ENCODE measurements at places on chromosomes 11 and 22.
A peak's percentile ranks its signal among the peaks of the same experiment; 100 is the strongest.

- no peak for DNase-seq
These were observed 699 bp upstream of the SDF2L1 start for GRCh38 chr22:21641417-21641788.

- DNase-seq = no peak
These were observed 125.7 kb downstream of the DYNC2H1 start for GRCh38 chr11:103234974-103235373.

- peak; percentile 12 for DNase-seq
These were observed 14.9 kb upstream of the TSKU start for GRCh38 chr11:76768088-76768908.

DNA sequence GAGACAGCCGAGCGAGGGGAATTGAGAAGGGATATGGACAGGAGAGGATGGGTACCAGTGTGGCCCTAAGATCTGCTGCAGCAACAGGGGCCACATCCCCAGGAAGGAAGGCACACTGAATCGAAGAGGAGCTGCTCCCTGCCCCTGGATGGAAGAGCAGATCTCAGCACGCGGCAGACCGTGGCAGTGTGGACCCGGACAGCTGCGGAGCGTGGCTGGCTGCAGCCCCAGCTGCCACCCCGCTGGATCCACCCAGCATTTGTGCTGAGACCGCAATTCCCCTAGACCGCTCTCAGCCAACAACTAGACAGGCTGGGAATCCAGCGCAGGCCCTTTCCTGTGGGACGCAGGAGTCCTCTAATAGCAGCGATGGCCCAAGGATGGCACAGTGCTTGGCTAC is 94.7 kb downstream of the NECTIN1 start:
- DNase-seq = no peak

DNA sequence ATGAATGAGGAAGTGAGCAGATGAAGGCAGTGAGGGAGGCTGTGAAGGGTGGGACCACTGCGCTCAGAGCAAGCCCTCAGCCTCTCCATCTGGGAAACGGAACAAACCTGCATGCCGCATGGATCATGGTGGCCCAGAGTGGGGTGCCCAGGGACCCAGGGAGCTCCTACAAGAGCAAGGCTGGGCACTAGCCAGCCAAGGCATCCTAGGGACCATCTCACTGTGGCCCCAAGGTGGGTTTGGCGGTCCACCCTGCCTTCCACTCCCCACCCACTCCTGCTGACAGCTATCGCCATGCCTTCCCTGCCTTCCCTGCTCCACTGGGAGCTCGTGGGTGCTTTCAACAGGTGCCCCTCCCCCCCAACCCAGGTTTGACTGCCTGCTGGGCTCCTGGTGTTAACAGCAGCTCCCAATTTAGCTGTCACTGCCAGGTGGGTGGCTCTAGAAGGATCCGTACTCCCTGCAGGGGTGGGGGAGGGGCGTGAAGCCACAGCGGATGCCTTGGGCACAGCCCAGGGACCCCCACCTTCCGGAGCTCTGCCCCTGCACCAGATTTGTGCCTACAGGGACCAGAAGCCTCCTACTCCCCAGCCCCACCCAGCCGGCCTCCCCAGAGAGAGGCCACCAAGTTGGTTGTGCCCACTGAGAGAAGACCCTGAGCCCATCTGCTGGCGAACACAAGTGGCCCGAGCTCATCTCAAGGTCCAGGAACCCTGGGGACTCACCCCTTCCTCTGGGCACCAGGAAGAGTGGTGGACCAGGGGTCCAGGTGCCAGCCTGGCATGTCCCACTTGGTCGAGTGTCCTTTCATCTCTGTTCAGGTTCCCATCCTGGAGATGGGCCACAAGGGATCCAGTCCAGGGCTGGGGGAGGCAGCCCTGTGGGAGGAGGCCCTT is 29.7 kb upstream of the PRODH start:
- DNase-seq = no peak

GRCh38 chr11:119491753-119492510 is 69.0 kb upstream of the THY1 start:
- DNase-seq = peak; percentile 81

DNA sequence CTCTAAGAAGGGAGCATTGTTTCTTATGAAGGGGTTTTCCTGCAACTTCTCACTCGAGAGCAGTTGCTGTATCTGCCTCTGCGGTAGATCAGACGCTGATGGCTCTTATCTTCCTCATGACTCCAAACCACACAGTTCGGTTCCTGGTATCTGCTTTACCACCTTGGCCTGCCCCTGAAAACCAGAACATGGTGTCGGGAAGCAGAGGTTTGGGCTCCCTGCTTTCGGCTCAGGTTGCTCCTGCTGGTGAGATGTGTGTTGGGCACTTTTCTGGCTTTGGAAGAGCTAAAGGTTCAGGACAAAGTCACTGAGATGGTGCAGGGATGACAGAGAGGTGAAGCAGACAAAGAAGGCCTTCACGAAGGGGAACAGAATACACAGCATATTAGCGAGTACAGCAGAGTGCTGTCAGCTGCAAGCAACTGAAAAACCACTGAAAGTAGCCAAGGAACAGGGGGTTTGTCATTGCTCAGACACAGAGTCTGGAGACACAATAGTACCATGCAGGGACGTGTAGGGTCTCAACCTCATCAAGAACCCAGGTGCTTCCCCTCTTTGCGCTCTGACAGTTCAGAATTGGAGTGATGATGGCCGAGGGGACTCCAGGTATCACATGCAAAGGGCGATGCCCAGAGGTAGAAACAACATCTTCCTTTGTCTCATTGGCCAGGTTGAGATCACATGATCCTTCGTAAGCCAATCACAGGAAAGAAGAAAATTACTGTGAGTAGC is 11.9 kb upstream of the CSF2RB start:
- no peak for DNase-seq

DNA sequence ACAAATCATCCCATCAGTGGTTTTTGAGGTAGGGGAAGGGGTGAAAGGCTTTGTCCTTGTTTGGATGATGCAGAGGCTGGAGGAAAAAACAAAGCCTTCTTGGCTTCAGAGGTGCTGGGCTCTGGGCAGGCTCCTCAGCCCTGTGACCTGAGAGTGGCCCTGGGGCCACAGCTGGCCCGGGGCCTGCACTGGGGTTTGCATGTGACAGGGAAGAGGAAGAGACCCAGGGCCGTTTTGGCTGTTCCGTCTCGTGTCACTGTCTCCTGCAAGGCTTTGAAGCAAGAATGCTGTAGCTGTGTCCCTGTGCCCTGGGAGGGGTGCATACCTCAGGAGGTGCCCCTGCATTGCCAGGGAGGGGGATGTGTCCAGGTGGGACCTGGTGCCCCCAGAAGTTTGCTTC is 12.6 kb downstream of the ARHGAP8 start:
- DNase-seq = no peak

GRCh38 chr11:2472428-2473186 is 27.8 kb downstream of the KCNQ1 start:
- no peak for DNase-seq

DNA sequence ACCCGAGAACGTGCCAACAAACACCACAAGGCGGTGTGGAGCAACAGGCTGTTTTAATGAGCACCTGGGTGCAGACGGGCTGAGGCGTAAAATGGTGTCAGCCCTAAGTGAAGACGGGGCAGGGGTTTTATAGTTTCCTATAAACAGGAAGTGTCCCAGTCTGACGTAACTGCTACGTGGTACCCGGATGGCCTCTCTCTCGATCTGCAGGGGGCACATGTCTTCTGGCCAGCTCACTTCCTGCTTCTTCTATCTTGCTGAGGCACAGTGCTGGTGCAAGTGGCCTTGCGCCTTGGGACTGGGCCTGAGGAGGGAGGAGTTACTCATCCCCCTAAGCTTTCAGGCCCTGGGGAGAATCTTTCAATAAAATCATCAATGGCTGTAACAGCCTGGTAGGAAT is 20.9 kb downstream of the OOSP3 start:
- peak; percentile 47 for DNase-seq

GRCh38 chr11:117449111-117449693 is 121.5 kb downstream of the CEP164 start:
- no peak for DNase-seq

DNA sequence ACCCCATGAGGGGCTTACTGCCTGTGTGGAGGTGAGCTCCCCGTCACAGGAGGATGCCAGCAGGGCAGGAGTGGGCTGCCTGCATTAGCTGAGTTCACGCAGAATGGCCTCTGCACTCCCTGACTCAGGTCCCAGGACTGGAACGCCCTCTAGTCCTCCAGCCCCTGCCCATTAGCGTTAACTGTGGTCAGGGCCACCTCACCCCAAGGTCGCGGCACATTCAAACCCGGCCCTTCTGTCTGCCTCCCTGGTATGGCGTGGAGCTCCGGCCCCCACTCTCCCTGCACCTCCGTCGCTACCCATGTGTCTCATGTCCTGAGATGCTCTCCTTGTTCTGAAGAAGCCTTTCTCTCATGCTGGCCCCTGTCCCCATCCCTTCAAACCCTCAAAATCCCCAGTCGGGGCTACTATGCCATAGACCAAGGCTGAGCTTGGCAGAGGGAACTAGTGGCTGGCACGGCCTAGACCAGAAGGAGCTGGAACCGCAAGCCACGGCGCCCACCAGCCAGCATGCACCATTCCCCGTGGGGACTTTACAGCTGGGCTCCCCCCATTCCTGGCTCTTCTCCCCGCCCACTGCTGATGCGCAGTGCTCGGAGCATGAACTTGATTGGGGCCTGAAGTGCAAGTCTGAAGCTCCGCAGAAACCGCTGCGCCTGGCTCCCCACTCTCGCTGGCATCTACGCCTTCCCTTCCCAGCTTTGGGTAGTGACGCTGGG is 79.5 kb upstream of the RTL6 start:
- DNase-seq = no peak

DNA sequence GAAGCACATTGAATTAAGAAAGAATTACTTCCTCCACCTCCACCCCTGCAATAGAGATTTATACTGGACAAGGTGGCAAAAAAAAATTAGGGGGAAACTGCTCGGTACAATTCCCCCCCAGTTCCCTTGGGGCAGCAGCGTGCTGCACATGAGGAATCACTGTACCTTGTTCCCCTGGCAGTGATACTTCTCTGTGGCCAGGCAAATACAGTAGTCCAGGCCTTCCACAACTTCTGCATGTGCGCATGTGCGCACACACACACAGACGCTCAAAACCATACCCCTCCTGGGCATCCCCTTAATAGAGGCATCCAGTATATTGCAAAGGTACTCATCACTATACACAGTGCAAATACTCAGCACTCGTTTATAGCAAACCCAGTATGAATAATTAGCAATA is 68.9 kb downstream of the ARFGAP2 start:
- no peak for DNase-seq

DNA sequence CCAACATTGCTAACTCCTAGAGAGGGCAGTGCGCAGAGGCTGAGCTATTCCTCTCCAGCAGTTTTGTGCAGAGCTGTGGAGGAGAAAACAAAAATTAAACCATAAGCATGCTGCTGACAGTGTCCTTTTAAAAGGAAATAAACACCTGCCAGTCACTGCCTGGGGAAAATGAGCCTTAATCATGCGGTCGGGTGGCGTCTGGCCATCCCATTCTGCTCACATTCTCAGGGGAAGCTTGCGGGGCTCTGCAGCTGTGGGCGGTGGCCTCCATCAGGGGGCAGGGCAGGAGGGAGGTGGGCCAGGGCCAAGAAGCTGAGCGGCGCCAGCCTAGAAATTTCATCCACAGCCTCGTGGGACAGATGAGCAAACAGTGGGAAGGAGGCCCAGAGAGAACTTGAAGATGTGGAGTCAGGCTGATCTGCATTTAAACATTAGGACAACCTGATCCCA is 71.0 kb upstream of the TP53I11 start:
- peak; percentile 13 for DNase-seq

DNA sequence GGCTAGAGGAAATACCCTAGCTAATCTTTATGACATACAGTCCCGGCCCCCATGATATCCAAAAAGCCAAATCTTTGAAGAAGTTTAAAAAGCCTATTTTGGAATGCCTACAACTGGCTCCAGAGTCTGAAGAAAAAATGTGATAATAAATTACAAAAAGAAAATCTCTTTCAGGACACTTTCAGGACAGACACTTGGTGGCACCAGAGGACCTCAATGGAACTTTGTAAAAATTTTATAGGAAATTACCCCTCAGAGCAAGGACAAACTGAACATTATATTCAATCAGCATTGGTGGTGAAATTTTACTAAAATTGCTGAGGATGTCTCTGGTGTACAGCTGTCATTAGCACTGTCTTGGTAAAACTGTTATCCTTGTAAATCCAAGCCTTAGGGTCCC is 81.0 kb downstream of the CCDC73 start:
- DNase-seq = no peak

DNA sequence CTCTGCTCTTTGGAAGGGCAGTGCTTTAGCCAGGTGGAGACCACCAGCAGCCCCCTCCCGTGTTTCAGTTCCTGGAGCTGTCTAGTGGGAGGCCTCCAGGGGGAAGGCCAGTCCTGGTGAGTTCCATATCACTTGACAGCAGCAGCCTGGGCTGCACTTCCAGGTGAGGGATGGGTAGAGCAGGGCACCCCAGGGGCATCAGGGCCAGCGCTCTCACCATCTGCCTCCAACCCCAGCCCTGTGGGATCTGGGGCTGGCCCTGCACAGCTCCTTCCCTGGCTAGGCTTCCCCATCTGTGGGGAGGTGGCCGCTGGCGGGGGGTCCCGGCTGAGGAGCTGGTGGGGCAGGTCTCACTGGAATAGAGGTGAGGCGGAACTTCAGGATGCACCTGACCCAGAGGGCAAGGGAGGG is 60.5 kb downstream of the MORC2 start:
- no peak for DNase-seq

GRCh38 chr11:104999721-105000120 is 23.2 kb downstream of the CASP5 start:
- DNase-seq = no peak

DNA sequence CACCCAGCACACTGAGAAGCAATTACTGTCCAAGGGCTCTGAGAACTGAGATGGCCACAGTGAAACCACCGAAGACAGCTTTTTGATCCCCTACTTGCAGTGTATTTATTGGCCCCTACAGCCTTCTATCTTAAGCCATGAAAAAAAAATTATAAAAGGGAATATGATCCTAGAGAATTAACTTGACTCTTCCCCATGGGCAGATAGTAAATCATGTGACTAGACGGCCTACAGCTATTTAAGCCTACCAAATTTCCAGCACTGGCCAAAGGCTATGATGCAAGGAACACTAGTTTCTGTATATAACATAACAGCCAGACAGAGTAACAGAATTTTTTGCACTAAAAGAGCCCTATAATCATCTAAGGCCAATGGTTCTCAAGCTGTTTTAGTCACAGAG is 53.8 kb downstream of the KCNA4 start:
- no peak for DNase-seq
